Neural cell (in vitro differentiated cells): ENCODE measurements at places on chromosomes 4 and X. TPM values are rescaled to one million over a fixed set of nuclear protein-coding genes. Genes with fewer than 3 reads are reported as not detected.

Gene RXFP1
- polyA plus RNA-seq = 0.12 TPM in 1 of 2 replicates, not detected in the other

Gene OTC
- not detected in 2 replicates for polyA plus RNA-seq

Gene SMIM31
- polyA plus RNA-seq = not detected in 2 replicates

Gene CAPN6
- 0.22 and 0.46 TPM in 2 replicates for polyA plus RNA-seq

Gene ATP6AP2
- polyA plus RNA-seq = 203 and 236 TPM in 2 replicates

Gene KIT
- polyA plus RNA-seq = 0.95 and 1.1 TPM in 2 replicates

Gene CCDC110
- polyA plus RNA-seq = 0.21 TPM in 1 of 2 replicates, not detected in the other

Gene MTMR8
- 1.8 and 2.1 TPM in 2 replicates for polyA plus RNA-seq

Gene VCX3A
- 0.87 TPM in 1 of 2 replicates, not detected in the other for polyA plus RNA-seq

Gene TECRL
- not detected in 2 replicates for polyA plus RNA-seq

Gene IQCM
- polyA plus RNA-seq = not detected in 2 replicates
